ENCODE measurements at places on chromosomes 7 and 10.

DNA sequence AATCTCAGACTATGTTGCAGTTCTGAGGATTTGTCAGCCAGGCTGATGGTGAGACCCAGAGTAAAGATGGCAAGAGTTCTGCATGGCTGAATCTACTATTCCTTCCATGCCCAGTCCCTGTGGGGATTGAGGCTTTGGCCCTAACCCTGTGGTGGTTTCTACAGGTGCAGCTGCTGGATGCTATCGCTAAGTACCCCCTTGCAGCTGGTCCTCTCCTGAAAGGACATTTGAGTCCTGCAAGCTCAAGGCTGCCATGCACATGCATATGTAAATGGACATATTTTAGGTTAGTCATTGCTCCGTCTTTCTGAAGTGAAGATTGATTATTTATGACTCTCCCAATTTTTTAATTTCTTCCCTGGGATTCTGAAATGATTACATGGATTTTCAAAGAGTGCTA, 1122.2 kb upstream of the CELF2 start:
- DNase-seq: no peak

- DNase-seq: no peak
Observed at GRCh38 chr10:8981277-8981676, 926.8 kb downstream of the GATA3 start.

DNA sequence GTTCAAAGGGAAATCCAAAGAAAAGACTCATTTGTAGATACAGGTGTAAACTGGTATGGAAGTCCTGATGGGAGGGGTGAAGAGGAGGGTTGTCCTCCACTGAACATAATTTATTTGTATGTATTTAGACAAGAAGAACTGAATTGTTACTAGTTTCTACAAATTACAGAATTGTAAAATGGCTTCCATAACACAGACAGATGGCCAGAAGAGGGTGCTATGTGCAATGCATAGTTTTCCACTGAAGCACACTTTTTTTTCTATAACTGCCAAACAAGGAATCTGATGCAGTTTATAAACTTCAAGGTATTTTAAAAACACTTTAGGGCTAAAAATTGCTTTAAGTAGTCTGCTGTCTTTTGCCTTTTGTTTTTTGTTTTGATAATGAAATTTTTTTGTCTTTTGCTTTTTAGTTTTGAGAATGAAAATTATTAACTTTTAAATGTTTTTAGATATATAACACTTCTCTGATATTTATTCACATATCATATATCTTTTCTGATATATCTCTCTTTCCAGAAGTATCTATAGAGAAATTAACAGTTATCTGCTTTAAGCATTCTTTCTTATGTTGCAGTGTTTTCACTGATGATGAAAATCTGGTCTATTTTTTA, 58.5 kb downstream of the PHYHIPL start:
- no peak for DNase-seq

DNA sequence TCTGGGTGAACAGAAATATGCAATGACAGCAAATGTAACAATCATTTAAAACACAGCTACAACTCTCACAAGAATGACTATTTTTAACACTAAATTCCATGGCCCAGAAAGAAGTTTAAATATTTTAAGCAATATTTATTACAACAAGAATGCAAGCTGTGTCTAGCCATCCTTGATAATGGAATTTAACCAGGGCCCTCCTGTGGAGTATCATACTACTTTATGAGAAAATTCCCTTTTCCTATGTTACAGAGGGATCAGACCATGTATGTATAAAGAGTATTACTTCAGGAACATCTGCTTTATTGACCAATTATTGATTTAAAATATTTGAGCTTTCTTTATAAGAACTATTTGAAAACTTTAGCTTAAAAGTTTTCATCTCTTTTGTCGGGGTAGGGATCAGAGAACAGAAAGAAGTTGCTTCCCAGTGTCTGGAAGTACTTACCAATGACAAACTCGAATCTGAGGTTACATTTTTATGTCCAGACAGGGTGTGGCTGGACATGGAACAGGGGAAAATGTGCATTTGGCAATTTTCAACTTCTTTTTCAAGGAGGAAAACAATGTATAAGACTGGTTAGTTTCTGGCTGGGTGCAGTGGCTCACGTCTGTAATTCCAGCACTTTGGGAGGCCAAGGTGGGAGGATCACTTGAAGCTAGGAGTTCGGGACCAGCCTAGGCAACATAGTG, 48.3 kb upstream of the NRBF2 start:
- DNase-seq: no peak

DNA sequence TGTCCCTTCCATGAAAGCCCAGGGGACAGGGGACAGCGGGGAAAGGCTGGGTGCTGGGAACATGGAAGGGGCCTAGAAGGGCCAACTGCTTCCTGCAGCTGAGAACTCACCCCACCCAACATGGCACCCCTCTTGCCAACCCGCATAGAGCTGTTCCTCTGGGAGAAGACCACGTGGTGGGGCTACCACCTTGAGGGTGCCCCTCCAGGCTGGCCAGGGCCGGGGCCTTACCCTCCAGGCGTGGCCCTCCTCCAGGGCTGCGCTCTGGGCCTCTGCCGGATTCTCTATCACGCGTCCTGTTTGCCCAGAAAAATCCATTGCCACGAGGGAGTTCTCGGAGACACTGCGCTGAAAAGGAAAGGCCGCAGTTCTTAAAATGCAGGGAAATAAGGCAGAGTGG, 39.9 kb upstream of the DDC start:
- DNase-seq: no peak

GRCh38 chr10:1367938-1368841, 312.0 kb downstream of the WDR37 start:
- no peak for DNase-seq

DNA sequence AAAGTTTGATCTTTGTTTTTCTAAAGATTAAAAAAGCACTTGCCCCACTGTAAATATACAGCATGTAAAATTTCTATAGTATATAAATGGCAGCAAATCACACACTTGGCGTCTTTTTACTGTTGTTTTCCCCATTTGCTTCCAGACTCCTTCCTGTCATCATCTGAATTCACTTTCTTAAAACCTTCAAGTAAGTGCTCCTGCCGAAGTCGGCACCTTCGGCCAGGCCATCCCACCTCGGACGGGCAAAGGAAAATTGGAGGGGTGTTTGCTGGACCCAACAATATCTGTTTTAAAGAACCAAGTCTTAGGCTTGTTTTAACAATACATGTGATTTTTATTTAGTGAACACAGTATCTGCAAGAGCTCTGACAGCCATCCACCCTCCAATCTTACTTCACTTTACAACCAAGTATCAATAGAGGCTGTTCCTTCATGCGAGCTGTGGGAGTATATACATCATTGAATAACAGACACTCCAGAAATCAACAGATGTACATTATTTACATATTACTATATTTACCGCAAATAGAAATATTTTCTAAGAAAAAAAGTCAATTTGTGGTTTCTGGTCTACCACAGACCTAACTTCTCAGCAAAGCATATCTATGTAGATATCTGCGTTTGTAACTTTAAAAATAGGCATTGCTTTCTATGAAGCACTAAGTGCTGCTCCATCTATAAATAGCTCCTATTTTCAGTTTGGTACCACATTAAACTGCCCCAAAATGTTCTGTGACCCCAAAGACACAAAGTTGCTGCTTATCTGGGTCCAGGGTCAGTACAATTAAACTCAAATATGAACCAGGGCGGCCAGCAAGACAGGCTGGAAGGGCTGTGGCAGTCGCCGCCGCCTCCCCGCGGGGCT, 110.7 kb downstream of the CYTH3 start:
- DNase-seq: no peak

- no peak for DNase-seq
Observed at GRCh38 chr10:1978584-1978983, 241.3 kb upstream of the ADARB2 start.

GRCh38 chr10:3778692-3779157, 6.3 kb downstream of the KLF6 start:
- no peak for DNase-seq

GRCh38 chr10:82529062-82529461, 654.1 kb downstream of the NRG3 start:
- no peak for DNase-seq

GRCh38 chr10:89615112-89615511, 29.9 kb downstream of the PANK1 start:
- no peak for DNase-seq

- no peak for DNase-seq
Observed at GRCh38 chr7:38222481-38223096, 44.5 kb downstream of the STARD3NL start.

DNA sequence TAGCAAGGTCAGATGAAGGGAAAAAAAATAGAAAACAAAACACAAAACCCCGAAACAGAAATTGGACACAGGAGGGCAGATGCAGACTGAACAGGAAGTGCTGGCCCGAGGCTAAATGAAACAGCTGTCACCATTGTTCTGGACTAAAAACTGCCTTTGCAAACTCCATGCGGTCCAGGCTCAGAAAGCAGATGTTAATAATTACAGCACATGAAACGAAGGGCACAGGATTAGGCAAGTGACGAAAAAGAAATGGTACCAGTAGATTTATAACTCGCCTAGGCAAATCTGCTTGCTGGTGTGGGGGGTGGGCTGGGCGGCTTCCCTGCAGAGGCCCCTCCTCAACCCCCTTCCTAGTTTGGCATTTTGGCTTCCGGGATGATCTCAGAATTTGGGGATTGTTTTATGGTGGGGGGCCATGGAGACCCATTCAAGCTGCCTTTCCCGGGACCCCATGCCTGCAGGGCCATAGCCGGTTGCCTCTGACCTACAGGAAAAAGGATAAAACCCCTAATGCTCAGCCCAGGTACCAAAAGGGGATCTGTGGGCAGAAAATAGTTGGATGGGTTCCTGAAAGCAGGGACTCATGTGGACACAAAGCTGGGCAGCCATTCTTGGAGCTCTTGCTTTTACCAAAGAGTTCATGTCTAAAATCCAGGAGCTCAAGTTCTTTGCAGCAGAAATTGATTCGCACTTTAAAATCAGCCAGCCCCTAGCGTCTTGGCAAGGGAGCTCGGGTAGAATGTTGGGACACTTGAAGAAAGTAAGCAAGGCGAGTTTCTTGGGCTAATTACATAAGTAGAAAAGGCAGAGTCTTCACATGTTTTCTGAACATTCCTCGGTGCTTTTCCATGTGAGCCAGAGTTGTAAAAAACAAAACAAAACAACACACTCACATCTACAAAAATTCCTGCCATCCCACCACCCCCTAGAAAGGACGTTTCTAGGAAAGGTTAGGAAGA, 39.0 kb upstream of the EMX2 start:
- no peak for DNase-seq

- no peak for DNase-seq
Observed at GRCh38 chr7:46485481-46486065, 564.5 kb upstream of the IGFBP3 start.

GRCh38 chr7:67661-68395, 124.5 kb upstream of the FAM20C start:
- DNase-seq: no peak

DNA sequence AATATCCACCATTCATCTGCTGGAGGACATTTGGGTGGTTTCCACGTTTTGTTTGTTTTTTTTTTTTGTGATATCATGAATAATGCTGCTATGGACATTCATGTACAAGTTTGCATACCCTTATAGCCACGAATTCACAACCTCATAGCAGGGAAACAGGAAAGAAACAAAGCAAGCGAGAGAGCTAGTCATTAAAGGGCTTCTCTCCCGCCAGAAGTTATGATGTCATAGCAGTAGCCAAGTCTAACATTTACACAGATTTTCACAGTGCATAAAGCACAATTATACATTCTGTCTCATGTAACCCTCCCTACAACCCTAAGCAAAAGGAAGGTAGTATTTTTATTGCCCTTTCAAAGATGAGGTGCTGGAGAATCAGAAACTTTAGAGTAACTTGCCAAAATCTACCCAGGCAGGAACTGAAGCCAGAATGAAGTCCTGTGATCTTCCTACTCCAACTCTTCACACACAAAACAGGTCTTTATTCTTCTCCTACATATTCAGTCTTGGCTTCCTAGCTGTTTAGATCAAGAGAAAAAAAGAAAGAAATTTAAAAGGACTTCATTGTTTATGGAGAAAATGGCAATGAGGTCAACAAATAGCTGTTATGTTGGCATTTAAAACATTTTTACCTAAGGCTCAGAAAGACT, 33.9 kb upstream of the GPAM start:
- no peak for DNase-seq

DNA sequence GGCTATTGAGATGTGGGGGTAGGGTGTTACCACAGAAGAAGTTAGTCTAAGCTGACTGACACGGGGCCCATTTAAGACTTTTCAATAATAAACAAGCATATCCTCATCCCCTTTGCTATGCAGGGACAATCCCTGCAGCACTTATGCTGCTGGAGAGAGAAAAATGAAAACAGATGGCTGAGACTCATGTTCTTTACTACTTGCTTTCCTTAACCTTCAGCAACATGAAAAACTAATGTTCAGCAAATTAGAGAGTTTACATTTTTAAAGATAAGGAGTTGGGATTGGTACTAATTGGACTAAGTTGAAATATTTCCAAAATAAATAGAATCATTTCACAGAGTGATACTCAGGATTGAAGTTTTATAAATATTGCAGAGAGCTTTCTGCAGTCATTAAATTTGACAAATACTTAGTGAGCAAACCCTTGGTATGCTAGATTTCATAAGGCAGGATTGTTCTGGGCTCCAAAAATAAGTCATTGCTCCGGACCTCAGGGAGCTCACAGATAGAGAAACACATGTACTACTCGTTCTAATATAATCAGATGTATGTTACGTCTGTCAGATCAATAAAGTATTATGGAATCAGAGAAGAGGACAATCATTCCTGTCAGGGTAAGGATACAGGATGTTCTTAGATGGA, 147.1 kb upstream of the LRRN3 start:
- no peak for DNase-seq

- no peak for DNase-seq
Observed at GRCh38 chr10:99285881-99286280, 43.3 kb upstream of the CNNM1 start.

GRCh38 chr7:8120390-8121058, 141.4 kb downstream of the ICA1 start:
- DNase-seq: no peak

DNA sequence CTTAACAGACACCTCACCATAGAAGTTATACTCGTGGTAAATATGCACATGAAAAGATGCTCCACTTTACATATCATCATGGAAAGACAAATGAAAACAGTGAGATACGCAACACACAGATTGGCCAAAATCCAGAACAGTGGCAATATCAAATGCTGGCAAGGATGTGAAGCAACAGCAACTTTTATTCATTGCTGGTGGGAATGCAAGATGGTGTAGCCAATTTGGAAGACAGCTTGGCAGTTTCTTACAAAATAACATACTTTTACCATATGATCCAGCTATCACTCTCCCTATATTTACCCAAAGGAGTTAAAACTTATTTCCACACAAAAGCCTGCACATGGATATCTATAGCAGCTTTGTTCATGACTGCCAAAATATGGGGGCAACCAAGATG, 46.4 kb downstream of the SGCE start:
- no peak for DNase-seq

GRCh38 chr10:6231146-6231545, 28.4 kb downstream of the PFKFB3 start:
- no peak for DNase-seq

DNA sequence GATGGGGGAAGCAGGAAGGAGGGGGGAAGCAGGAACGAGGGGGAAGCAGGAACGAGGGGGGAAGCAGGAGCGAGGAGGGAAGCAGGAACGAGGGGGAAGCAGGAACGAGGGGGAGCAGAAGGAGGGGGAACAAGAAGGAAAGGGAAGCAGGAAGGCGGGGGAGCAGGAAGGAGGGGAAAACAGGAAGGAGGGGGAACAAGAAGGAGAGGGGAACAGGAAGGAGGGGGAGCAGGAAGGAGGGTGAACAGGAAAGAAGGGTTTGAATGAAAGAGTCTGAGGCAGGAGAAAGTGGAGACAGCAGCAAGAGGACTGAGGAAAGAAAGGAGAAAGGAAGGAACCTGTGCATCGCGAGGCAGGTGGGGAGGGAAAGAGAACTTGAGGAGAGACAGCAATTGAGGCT, 256.6 kb downstream of the PTEN start:
- DNase-seq: no peak

GRCh38 chr10:77007834-77008233, 629.8 kb downstream of the KCNMA1 start:
- no peak for DNase-seq

All from stimulated activated CD4-positive, alpha-beta T cell treated with anti-CD3 and anti-CD28 coated beads, Interleukin-4, amount 100 ng/mL, for 4 hours (primary cell).